ENCODE measurements at places on chromosomes 3 and 15. TPM values are rescaled to one million over a fixed set of nuclear protein-coding genes. Genes with fewer than 3 reads are reported as not detected.

DNA sequence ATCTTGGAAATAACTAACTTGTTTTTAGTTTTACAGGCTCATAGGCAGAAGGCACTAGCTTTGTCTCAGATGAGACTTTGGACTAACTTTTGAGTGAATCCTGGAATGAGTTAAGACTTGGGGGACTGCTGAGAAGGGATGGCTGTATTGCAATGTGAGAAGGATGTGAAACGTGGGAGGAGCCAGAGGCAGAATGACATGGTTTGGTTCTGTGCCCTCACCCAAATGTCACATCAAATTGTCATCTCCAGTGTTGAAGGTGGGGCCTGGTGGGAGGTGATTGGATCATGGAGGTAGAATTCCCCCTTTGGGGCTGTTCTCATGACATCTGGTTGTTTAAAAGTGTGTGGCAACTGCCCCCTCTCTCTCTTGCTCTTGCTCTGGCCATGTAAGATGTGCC, 28.8 kb upstream of the CCDC50 start:
- H3K27ac ChIP-seq, result no peak overlapping the region
- H3K4me1 ChIP-seq, result peaks cover 6% of the 10 kb centered on the region
- no peaks in the 10 kb centered on the region for H3K27me3 ChIP-seq

GRCh38 chr3:100096866-100097265, 17.4 kb downstream of the FILIP1L start:
- H3K4me3 ChIP-seq, result no peak overlapping the region
- no peak overlapping the region for H3K27ac ChIP-seq
- no peaks in the 10 kb centered on the region for H3K27me3 ChIP-seq
- no peak for DNase-seq

GRCh38 chr15:38048001-38048455, 113.6 kb downstream of the TMCO5A start:
- H3K27me3 ChIP-seq, result no peaks in the 10 kb centered on the region
- H3K4me3 ChIP-seq, result no peak overlapping the region
- no peaks in the 10 kb centered on the region for H3K36me3 ChIP-seq
- H3K27ac ChIP-seq, result no peak overlapping the region
- DNase-seq, result no peak
- peaks cover 7% of the 10 kb centered on the region for H3K4me1 ChIP-seq

GRCh38 chr3:43423142-43423541, 136.8 kb downstream of the SNRK start:
- H3K36me3 ChIP-seq, result peaks cover 4% of the 10 kb centered on the region
- peaks cover 4% of the 10 kb centered on the region for H3K4me1 ChIP-seq
- H3K27ac ChIP-seq, result no peak overlapping the region

CTXN2 gene
- 0.22 TPM for total RNA-seq

DNA sequence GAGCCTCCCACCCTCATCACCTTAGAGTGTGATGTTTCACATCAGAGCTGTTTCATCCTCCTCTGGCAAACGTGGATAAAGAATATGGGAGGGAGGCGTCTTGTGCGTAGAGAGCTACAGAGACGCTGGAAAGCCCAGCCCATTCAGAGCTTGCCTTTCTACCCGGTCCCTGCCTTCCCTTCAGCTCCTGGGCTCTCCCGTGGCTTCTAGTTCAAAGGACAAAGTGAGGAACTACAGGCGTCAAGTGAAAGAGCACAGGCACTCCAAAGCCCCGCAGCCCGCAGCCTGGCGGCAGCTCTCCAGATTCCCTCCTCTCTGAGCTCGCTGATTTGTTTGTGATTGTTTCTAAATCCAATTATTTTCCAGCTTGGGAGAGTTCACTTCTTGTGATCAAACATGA, 197.1 kb upstream of the IGF1R start:
- H3K36me3 ChIP-seq, result peaks cover 20% of the 10 kb centered on the region
- no peak overlapping the region for H3K4me3 ChIP-seq
- DNase-seq, result no peak
- H3K27me3 ChIP-seq, result peaks cover 5% of the 10 kb centered on the region
- H3K4me1 ChIP-seq, result no peaks in the 10 kb centered on the region

DNA sequence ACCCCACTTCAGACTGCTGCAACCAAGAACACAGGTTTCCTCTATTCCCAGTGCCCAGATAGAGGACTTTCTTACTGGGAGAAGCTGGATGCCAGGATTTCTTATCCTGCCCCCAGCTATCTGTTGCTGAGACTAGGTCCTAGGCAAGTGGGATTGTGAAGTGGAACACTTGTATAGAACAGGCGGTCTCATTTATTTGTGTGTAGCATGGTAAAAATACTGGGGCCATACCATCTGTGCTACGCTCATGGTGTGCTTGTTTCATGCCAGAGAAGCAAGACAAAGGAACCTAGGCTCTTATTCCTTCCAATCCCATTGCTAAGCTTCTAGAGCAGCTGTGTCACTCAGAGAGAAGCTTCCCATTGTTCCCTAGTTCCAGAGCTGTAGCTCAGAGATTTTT, 191.5 kb upstream of the EPHA6 start:
- H3K36me3 ChIP-seq, result no peaks in the 10 kb centered on the region
- DNase-seq, result no peak
- no peaks in the 10 kb centered on the region for H3K27me3 ChIP-seq
- no peak overlapping the region for H3K4me3 ChIP-seq
- no peaks in the 10 kb centered on the region for H3K4me1 ChIP-seq

GOLGA6L10 gene
- 0.96 TPM for total RNA-seq

GRCh38 chr3:48507256-48508061, 3.5 kb upstream of the SHISA5 start:
- H3K4me3 ChIP-seq, result no peak overlapping the region
- H3K27ac ChIP-seq, result no peak overlapping the region
- H3K36me3 ChIP-seq, result peaks cover 4% of the 10 kb centered on the region
- peaks cover 10% of the 10 kb centered on the region for H3K4me1 ChIP-seq
- no peaks in the 10 kb centered on the region for H3K27me3 ChIP-seq

- DNase-seq, result no peak
- no peaks in the 10 kb centered on the region for H3K36me3 ChIP-seq
- H3K27ac ChIP-seq, result no peak overlapping the region
- H3K27me3 ChIP-seq, result no peaks in the 10 kb centered on the region
Measured at GRCh38 chr3:56622381-56622780, 60.7 kb downstream of the TASOR start.

MORC1 gene
- not detected for total RNA-seq

DNA sequence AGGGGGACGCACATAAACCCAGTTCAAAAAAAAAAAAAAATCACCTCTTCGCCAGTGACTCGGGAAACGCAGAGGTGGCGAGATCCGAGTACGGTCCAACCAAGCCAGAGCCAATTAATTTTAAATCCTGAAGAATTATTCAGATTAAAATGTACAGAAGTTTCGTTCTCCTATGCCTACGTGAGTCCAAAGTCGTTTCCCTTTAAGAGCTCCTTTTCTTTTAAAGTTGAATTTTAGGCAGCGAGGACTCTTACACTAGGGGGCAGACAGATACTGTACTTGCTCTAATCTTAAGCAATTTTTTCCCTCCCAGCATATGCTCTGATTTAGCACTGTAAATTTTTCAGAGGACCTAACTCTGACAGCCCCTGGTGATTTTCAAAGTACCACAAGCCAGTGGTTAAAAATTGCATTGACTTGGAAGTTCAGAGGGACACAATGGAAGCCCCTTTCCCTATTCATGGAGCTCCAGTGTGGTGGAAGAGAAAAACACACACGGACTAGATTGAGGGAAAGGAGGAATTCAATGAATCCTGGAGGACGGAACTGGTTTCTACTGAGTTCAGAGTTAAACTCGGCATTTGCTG, 3.3 kb upstream of the NR2F2 start:
- peak overlapping the region; percentile 88 for H3K4me3 ChIP-seq
- no peak overlapping the region for H3K27ac ChIP-seq
- H3K36me3 ChIP-seq, result no peaks in the 10 kb centered on the region
- H3K4me1 ChIP-seq, result peaks cover 11% of the 10 kb centered on the region
- peaks cover 38% of the 10 kb centered on the region for H3K27me3 ChIP-seq
